ENCODE measurements at places on chromosomes 13 and 19. TPM values are rescaled to one million over a fixed set of nuclear protein-coding genes. Genes with fewer than 3 reads are reported as not detected.

GRCh38 chr13:105282406-105283285, 1252.8 kb downstream of the EFNB2 start:
- no peak for DNase-seq

FGF9 gene
- polyA plus RNA-seq = 13.9 TPM

- no peak for DNase-seq
Measured at GRCh38 chr19:19185853-19186740, 5.9 kb downstream of the BORCS8 start.

GRCh38 chr13:74346960-74347359, 212.8 kb upstream of the KLF12 start:
- DNase-seq = no peak

DLL3 gene
- polyA plus RNA-seq = 0.29 TPM

RXFP2 gene
- 0.22 TPM for polyA plus RNA-seq

All from right renal cortex interstitium (tissue), 3 donors.